ENCODE measurements at places on chromosomes 7 and 10. TPM values are rescaled to one million over a fixed set of nuclear protein-coding genes. Genes with fewer than 3 reads are reported as not detected.

Gene PRSS2
- total RNA-seq = not detected

Gene JAKMIP3
- 0.45 TPM for total RNA-seq

Gene TMEM176A
- not detected for total RNA-seq

Gene CUZD1
- 1.8 TPM for total RNA-seq

Gene ABCB1
- total RNA-seq = 1.5 TPM

Data from activated naive CD4-positive, alpha-beta T cell treated with anti-CD3 and anti-CD28 coated beads, Interleukin-2, amount 10 ng/mL, durations not matched to agents 5 hours and 36 hours (primary cell).